ENCODE measurements at places on chromosomes 16 and 17.
A peak's percentile ranks its signal among the peaks of the same experiment; 100 is the strongest.

GRCh38 chr16:35146031-35146710, 1686.8 kb downstream of the TP53TG3F start:
- no peak for DNase-seq

- no peak for DNase-seq
Measured at GRCh38 chr17:77358801-77359200, 218.0 kb downstream of the SEC14L1 start.

DNA sequence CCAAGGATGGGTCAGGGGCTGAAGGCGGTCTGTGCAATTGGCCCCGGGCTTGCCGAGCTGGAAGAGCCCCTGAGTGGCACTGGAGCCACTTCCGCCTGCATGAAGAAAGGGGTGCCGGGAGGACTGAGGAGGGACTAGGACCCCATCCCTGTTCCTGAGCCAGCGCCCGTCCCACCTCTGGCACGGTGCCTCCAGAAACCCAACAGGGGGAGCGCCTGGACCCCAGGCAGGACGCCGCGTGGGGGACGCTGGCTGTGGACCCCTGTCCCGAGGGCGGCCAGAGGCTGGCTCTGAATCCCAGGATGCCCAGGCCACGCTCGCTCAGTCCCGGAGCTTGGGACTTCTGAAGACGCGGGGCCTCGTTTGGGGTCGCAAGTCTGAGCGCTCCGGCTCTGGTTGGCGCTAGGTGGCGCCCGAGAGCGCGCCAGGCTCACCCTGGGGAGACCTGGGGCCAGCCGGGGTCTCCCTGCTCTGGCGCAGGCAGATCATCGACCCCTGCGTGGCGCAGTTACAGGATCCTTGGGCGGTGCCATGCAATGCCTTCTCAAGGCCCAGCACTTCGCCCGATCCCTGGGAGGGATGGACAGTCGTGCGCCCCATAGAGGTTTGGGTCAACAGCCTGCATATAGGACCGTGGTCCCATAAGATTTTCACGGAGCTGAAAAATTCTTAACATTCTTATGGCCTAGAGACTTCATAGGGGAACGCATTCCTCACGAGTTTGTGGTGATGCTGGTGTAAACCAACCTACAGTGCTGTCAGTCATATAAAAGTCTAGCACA, 58.5 kb upstream of the CREBBP start:
- peak; percentile 62 for DNase-seq

- no peak for DNase-seq
Measured at GRCh38 chr16:30600929-30601328, 9.3 kb downstream of the ZNF689 start.

Data from stimulated activated CD4-positive, alpha-beta T cell treated with anti-CD3 and anti-CD28 coated beads, Interleukin-4, amount 100 ng/mL, for 48 hours (primary cell).